ENCODE measurements at places on chromosomes 2 and 18.
A peak's percentile ranks its signal among the peaks of the same experiment; 100 is the strongest.

DNA sequence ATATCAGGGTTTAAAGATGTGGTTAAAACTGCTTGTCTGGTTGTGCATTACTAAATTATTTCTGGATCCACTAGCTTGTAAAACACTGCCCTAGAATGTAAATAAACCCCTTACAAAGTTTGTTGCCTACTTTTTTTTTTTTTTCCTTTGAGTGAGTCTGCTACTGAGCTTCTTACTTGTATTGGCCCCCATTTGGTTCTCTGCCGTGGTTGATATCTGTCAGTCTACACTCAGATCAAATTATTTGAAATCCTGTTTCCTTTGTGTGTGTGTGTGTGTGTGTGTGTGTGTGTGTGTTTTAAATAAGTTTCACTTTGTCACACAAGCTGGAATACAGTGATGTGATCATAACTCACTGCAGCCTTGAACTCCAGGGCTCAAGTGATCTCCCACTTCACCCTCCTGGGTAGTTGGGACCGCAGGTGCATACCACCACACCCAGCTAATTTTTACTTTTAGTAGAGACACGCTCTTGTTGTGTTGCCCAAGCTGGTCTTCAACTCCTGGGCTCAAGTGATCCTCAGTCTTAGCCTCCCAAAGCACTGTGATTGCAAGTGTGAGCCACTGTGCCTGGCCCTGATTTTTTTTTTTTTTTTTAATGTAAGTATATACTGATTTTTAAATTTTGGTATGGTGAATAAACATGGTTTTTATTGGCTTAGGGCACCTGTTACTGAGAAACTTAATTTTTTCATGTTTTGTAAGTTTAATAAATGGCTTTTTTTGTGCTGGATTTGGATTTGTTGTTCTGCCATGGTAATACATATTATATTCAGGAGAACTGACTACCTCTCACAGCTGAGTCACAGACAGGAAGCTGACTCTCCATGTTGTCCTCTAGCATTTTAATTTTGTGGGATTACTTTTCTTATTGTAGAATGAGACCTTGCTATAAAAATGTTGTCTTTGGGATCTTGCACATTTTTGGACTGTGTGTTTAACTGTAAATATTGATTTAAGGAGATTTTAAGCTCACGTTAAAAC, 48.5 kb downstream of the MAP4K4 start:
- DNase-seq = no peak

GRCh38 chr18:8783335-8783993, 78.1 kb downstream of the MTCL1 start:
- peak; percentile 91 for DNase-seq

DNA sequence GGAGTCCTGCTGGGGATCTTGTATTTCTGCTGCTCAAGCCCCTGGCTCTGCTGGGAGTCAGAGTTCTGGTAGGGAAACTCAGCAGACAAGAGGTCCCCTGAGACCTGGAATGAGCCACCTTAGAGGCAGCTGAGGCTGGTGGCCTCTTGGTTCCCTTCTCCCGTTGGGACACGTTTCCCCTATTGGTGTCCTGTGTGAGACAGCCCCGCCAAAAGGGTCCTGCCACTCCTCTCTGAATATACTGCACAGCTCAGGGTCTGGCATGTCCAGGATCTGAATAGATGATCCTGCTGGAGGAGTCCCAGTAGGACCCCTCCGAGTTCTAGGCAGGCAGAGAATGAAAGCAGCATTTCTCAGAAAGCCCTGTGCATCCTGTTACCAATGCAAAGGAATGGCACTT, 2.0 kb upstream of the RALB start:
- DNase-seq = no peak

DNA sequence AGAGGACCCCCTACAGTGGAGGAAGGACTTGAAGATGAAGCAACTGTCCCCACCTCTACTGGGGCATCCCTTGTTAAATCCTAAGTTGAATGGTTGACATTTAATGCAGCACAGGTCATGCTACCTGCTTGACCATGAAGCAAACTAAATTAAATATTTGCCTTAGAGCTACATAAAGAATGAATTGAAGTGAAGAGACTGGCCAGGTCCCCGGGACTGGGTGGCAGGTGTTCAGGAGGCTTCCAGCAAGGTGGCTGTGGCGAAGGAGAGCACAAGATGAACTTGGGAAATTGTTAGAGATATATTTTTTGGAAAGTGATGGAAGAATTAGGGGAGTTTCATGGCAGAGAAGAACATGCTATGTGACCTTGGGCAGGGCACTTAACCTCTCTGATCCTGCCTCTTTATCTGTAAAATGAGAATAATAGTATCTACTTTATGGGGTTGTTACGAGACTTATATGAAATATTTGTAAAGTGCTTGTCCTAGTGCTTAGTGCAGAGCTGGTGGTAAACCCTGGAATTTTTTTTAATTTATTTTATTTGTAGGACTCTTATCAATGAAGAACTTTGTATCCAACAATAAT, 37.3 kb downstream of the EFR3B start:
- no peak for DNase-seq

DNA sequence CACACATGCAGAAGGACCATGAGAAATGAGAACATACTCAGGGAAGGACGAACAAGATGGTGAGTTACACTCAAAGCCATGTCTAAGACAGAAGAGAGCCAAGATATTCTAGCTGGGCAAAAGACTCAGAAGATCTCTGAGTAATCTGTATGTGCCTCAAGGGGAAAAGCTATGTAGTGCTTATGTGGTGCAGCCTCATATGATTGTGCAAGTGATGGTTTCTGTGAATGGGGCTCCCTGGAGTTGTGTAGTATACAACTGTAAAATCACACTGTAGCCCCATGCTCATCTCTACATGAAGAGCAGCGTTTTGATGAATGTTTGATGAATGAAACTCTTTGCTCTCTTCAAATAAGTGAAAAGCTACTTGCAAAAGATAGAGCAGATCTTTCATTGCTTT, 57.5 kb downstream of the OSR1 start:
- no peak for DNase-seq

DNA sequence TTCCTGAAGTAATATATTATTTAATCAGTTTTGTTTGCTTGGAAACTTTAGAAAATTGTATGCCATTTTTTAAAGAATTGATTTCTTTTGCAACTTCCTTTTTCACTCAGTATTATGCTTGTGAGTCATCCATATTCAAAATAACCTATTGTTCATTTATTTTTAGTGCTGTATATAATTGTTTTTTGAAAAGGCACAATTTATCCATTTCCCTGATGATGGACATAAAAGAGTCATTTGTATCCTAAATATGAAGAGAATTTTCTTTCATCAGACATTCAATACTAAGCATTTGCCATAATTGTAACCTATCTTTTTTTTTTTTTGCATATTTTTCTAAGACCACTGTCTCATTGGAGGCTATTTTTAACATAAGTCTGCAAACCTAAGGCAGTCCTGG, 134.1 kb upstream of the SERPINE2 start:
- no peak for DNase-seq

DNA sequence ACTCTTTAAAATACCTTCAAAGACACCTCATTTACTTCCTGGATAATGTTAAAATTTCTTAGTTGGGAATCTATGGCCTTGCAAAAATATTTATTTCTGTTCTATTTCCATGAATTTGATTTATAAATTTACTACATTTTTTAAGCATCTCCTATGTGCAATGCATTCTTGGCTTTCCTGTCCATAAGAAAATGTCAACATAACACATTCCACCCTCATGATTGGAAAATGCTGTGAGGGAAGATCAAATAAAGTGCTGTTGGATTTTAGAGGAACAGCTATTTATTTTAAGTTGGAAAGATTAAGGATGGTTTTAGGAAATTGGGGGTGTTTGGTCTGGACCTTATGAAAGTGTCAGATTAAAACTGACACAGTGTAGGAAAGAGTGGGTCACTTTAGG, 45.4 kb upstream of the MC4R start:
- DNase-seq = no peak

DNA sequence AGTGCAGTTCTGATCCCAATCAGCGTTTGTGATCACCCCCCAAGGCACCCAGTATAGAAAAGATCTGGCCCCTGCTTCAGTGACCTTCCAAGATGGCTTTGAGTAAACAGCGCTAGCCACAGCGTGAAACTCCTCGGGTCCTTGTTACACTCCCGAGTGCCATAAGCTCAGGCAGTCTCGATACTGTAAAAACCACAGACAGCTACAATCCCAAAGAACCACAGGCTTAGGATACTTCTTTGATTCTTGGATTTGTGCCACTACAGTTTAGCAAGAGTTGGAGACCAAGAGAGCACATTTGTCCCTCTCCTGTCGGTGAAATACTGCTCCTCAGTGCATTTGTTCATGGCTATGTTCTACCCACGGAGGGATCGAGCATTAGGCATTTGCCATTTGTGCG, 352.5 kb upstream of the ZNF521 start:
- DNase-seq = no peak

- no peak for DNase-seq
Measured at GRCh38 chr2:30272761-30273573, 41.6 kb downstream of the LBH start.

DNA sequence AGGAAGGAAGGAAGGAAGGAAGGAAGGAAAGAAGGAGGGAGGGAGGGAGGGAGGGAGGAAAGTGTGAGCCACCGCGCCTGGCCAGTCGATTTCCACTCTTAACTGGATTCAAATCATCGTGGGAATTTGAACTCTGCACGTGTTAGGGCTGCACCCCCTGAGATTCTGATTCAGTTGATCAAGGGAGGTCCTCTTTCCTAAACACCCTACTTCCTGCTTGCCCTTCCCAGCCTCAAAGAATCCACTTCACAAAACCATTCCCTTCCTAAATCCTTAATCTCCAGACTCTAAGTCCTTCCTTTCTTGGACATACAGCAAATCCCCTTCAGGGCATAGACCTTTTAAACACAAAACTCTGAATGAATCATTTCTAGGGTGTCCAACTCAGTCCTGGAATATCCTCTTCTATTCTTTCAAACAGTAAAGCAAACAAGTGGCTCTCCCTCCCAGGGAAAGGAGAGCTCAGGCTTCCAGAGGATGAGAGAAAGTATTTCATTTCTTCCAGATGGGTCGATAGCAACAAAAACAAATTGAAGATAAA, 68.2 kb upstream of the MBOAT2 start:
- DNase-seq = no peak

- DNase-seq = no peak
Measured at GRCh38 chr2:20579866-20580265, 71.0 kb downstream of the HS1BP3 start.

- DNase-seq = no peak
Measured at GRCh38 chr2:40373111-40373510, 78.8 kb downstream of the SLC8A1 start.

- no peak for DNase-seq
Measured at GRCh38 chr2:151914989-151915628, 86.9 kb upstream of the ARL5A start.

Data from cerebellar nuclear complex (tissue), 1 donor.